ENCODE measurements at places on chromosomes 12 and 14.

- no peak for DNase-seq
Observed at GRCh38 chr12:69024413-69024812, 91.4 kb upstream of the CPM start.

DNA sequence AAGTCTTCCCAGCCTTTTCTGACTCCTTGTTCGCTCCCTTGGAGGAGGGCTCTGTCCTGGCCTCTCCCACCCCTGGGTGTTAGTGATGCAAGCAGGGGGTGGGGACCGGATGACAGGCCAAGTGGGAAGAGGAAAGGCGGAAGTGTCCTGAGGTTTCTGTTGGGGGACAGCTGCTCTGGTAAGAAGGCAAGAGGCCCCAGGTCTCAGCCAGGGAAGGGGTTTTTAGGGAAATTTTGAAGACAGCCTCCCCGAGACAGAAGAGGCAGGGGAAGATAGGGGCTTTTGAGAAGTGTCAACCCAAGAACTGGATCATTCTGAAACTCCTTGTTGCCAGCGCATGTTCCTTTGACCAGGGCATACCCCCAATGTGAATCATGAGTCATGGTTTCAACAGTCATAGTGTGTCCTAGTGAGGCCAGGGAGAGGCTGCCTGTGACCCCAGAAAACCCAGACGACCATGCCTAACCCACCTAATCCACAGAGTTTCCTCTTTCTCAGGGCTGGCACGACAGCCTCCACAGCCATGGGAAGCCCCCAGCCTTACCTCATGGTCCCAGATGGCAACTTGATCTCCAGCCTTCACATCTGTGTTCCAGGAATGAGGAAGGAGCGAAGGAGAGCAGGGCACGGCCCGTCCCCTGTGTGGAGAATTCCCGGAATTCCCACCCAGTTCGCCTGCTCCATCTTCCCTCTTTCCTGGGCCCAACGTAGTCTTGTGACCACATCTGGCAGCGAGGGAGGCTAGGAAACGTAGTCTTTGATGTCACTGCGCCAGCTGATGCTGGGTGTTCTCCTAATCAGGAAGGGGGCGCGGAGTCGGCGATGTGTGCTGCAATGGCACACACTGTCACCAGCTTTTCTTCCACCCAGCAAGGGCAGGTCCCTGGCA is 4.9 kb upstream of the GPR132 start:
- DNase-seq, result peak; percentile 43

GRCh38 chr14:26855077-26855753 is 257.4 kb upstream of the NOVA1 start:
- no peak for DNase-seq

DNA sequence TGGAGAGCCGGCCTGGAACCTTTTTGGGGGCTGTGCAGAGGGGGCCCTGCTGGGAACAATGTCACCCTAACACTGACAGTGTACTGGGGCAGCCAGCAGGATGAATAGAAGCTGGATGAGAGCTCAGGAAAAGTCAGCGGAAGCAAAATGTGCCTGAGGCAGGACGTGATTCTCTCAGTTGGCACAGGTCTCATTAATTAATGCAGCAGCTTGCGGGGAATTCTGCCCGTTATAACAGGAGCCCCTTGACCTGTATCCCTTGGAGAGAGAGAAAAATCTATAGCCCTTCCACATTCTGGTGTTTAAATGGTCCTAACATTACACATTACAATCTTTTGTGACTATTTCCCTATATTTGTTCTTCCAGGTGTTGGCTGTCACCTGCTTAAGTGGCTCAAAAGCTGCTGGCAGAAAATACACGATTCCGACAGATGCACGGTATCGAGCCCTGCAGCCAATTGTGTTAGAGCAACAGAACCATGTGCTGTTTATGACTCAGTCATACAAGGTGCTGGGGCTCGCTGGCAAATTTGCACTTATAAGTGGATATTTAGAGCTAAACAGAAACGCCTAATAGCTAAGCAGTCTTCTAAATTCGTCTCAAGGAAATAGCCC is 854.7 kb downstream of the AACS start:
- DNase-seq, result no peak

DNA sequence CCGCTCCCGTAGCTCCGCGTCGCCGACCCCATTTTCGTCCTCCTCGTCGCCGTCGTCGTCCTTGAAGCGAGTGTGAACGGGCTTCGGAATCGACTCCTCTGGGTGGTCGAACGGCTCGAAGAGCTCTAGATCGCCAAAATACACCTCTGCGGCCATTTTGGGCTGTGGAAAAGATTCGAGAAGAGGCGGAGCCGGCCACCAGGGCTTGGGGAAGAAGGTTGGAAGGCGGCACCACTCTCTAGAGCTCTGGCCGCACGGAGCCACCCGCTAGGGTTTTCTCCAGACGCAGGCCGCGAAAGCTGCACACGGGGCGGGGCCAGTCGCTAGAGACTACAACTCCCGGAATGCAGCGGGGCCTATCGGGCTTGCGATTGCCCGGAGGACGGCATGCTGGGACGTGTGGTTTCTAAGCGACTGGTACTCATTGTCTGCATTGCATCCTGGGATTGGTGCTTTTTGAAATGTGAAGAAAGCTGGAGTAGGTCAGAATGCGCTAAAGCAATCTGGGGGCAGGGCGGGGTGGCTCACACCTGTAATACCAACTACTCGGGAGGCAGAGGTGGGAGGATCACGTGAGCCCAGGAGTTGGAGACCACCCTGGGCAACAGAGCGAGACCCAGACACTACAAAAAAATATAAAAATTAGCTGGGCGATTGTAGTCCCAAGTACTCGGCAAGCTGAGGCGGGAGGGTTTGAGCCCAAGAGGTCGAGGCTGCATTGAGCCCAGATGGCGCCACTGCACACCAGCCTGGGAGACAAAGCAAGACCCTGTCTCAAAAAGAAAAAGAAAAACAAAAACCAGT is at the start of gene ZCCHC8:
Gene ZCCHC8 (minus strand): TSS at position 248 of the 804 bp plus-strand sequence. CDS start 92 bp downstream, at position 156.
- DNase-seq, result peak; percentile 90

DNA sequence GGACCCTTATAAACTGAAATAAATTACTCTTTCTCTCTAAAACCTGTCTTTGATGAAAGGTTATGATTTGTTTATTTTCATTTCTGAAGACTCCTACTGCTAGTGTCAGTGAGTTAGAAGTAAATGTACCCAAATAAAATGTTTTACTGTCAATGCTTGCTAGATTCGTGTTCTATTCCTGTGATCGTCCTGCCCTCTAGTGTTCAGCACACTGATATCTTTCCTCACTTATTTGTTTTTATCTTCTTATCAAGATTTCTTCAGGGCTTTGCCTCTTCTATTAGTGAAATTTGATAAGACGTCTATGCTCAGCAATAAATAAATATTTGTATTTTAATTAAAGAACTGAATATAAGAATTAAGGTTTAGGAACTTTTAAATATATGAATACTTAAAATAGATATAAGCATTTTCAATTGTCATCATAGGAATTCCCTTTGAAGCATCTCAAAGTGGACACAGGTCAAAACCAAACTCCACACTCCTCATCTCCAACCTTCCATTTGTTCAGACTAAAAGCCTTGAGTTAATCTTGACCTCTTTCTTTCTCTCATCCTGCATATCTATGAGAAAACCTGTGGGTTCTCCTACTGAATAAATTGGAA is 75.8 kb downstream of the C12orf50 start:
- DNase-seq, result no peak

DNA sequence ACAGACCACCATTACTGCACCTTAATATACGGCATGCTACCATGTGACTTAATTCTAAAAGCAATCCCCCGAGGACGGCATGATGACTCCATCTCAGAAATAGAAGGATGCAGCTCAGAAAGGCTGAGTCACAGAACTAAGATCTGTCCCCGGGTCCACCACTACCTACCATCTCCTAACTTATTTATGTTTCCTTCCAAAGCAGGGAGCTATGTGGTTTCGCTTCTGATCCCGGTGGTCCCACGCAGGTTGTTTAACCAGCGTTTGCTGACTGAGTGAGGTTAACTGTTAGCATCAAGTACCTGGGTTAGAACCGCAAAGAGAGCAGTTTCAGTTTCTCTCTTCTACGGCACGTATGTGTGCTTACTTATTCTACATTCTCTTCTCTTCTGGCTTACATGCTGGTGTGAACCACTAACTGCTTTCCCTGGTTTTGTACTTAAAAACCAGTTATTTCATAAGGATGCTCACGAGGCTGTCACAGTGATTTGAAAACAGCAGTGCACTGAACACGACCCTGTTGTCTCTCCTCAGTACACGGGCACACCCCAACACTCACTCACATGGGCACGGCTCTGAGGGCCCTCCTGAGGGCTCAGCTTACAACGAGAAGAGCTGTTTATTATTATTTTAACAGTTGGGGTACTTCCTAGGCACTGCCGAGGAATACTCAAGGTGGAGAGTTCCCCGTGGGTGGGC is 66.7 kb downstream of the CCDC88C start:
- DNase-seq, result no peak

DNA sequence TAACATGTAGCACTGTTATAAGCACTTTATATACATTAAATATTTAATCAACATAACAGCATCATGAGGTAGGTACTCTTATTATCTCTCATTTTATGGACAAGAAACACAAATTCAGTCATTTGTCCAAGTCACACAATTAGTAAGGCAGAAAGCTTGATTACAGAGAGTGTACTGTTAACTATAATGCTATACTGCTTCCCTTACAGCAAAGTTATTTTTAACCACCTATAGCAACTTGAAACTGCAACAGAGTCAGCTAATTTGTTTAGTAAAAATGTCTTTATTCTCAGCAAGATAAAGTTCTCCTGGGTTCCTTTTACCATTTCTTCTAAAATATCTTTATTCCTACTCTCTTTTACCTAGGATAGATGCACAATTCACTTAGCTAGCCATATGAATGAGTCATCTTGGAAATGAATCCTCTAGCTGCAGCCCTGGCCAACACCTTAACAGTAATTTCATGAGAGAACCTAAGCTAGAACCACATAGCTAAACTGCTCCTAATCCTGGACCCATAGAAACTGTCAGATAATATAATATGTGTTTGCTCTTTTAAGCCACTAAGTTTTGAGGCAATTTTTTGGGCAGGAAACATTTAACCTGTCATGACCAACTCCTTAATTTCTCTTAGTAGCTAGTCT is 90.2 kb upstream of the HECTD1 start:
- DNase-seq, result no peak

DNA sequence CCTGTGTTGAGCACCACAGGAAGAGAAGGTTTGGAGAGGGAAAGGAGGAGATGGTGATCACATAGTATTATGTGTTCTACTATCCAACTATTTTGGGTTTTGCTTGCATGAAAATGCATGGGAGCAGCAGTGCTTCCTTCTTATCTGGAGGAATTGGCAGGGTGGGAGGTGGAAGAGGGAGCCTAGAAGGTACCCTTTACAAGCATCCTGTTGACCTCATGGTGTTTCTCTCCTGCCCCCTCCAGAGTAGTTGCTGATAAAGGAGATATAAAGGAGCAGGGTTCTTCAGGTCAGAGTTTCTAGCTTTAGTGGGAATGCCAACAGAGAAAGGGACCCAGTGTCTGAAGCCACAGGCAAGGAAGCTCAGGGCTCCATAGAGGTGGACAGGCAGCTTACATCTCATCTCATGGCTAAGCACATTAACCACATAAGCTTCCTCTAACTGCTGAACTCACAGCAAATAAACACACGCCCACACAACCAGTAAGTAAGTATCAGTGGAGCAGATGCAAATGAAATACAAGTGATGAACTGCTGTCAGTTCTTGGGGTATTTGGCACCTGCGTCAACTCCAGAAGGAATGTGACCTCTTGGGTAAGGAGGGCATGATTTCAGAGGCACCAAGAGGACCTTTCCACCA is 174.2 kb upstream of the SLC38A2 start:
- no peak for DNase-seq

DNA sequence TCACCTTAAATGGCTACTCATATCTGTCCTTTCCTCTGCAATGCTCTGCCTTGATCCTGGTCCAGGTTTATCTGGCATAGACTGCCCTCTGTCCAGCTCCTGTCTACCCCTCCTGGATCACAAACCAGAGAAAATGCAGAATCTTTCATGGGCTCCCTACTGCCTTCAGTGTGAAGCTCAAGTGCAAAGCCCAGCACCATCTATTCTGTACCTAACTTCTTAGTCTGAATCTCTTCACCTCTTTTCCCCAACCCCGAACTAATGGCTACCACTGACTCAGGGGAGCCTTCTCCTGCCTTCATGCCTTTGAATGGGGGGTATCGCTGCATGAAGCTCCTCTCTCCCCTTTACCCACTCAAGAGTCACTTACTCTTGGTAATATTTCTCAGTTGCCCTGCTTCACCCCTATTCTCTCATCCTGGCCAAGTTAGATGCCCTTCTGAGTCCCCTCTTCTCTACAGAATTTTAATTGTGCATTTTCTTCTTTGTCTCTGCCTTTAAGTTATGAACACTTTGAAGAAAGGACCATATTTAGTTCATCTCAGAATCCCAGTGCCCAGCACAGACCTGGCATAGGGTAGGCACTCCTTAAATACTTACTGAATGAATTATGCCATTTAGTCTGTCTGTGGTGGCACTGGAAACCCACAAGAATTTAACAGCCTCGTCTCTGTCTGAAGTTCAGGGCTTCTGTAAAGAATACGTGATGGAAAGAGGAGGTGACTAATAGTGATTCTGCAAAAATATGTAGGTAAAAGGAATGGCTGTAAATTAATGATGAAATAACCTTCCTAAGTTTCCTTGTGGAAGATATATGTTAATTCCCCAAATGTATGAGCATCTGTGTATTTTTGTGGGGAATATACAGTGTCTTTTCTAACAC is 191.3 kb upstream of the AMIGO2 start:
- no peak for DNase-seq

Measured in memory B cell (primary cell).